ENCODE measurements at places on chromosomes 16 and 17.

GRCh38 chr17:71335212-71335611 is 785.6 kb upstream of the SOX9 start:
- no peak for DNase-seq

- DNase-seq = peak; percentile 25
Observed at GRCh38 chr16:31333686-31334649, 21.0 kb upstream of the ITGAX start.

- no peak for DNase-seq
Observed at GRCh38 chr17:41667280-41668041, 21.2 kb upstream of the EIF1 start.

GRCh38 chr16:64132190-64132589 is 989.7 kb downstream of the CDH11 start:
- DNase-seq = no peak

DNA sequence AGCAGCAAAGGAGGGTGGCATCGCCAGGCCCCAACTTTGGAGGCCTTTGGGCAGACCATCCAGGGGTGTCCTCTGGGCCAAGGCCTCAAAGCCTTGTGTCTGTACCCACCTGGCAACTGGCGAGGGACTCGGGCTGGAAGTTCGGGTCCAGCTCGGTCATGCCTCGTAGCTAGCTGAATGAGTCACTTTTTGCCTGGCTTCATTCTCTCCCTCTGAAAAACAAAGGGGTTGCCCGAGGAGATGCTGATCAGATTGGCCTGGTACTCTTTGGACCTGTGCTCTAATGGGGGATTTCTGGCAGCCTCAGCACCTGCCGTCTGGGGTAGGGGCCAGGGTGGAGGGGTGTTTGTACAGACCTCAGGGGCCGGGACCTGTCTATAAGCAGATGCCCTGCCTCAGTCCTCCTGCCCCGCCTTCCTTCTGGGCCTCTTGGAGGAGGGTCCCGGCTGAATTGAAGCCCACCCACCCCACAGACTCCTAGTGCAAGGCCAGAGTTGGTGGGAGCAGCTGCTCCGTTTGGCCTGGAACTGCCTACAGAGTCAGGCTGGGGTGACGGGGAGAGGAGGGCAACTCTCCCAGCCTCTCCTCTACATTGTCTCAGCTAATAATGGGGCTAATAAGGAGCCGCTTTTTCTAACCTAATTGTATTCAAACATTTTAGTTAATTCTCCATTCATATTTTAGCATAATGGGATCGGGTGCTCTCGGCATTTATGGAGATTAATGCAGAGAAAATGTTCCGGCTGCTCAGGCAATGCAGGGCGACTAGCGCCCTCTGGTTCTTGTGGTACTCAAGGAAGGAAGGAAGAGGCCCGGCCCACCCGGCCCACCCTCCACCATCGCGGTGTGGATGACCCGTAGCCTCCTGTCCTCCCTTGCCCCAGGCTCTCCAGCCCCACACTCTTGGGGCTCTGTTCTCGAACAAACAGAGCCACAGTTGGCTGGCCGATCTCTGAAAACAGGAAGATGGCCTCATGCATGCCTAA is 21.4 kb upstream of the ABCC3 start:
- no peak for DNase-seq

- DNase-seq = peak; percentile 87
Observed at GRCh38 chr17:39209317-39210092, 9.4 kb downstream of the RPL19 start.

DNA sequence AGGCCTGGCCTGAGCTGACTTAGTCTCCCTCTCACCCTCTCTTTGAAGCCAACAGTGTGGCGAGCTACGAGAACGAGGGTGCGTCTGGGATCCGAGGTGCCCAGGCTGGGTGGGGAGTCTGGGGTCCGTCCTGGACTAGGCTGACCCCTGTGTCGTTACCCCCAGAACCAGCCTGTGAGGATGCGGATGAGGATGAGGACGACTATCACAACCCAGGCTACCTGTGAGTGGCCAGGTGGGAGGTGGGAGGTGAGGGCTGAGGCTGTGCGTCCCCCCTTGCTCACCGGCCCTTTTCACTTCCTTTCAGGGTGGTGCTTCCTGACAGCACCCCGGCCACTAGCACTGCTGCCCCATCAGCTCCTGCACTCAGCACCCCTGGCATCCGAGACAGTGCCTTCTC is 1.6 kb downstream of the LAT start:
- DNase-seq = no peak

DNA sequence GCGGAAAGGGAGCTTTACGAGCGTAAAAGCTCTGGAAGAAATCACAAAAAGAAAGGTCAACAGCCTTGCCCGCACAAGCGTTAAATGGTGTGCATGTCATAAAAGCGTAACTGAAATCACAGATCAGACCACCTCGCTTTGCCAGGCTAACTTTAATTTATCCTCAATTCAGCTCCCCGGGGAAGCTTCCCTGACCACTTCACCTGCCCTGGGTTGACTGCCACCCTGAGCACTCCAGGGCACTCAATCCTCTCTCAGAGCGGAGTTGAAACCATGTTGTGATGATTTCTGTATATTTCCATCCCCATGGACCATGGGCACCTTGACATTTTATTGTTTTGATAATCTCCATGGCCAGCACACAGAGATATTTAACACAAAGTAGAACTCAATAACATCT is 16.1 kb upstream of the NAGS start:
- no peak for DNase-seq

DNA sequence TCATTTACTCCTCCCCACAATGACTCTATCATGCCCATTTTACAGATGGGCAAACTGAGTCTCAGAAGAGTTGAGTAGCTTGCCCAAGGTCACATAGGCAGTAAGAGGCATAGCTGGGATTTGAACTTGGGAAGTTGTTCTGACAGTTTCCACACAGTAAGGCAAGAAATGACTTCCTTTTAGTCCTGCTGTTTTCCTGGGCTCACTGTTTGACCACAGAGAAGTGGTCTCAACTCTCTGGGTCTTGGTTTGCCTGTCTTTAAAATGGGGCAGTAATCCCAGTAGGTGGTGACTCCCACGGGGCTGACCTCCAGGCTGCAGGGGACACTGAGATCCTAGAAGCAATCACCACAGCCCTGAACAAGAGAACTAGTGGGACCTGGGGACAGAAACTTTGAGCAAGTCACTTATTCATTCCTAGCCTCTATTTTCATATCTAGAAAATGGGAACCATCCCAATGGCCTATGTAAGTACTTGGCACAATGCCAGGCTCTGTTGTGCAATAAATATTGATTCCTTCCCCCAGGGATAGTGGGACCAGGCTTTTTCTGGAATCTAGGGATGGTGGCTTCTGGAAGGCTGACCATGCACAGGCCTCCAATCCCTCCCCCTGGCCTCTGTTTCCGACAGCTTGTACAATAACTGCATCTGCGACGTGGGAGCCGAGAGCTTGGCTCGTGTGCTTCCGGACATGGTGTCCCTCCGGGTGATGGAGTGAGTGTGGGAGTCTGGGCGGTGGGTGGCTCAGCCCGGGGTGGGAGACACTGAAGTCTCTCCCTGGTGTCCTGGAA is 20.5 kb downstream of the DEXI start:
- DNase-seq = no peak

DNA sequence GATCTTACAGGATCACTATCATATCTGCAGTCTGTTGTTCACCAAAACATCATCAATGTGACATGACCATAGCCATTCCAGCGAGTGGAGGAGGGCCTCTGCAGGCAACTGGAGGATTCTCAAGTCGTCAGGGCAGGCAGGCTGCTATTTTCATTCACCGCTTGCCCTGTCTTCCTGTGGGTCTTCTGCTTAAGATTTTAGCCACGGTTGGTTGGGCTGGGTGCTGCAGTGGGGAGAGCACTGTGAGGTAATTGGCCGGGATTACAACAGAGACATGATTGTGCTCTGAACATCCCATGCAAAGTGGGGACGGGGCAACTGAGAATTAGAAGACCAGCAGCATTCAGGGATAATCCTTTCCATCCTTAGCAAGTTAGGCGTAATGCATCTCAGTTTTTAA is 245.9 kb downstream of the CPPED1 start:
- no peak for DNase-seq

DNA sequence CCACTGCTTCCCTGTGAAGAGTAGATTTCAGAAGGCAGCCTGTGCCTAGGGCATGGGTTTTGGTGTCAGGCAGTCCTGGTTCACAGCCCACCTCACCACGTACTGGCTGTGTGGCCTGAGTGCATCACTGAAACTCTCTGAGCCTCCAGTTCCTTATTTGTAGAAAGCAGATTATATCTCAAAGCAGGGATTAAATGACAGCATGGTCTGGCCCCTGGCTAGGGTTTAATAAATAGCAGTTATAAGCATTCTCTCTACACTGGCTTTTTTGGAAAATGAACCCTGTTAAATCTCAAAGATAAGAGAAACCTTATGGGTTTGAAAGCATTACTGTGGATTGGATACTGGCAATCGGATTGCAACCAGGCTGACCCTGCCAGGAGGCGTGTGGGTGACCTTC is 2.9 kb upstream of the MT1M start:
- no peak for DNase-seq

- no peak for DNase-seq
Observed at GRCh38 chr16:4778050-4778392, 10.1 kb downstream of the SEPTIN12 start.

GRCh38 chr16:49914657-49915056 is 58.7 kb upstream of the ZNF423 start:
- DNase-seq = no peak

DNA sequence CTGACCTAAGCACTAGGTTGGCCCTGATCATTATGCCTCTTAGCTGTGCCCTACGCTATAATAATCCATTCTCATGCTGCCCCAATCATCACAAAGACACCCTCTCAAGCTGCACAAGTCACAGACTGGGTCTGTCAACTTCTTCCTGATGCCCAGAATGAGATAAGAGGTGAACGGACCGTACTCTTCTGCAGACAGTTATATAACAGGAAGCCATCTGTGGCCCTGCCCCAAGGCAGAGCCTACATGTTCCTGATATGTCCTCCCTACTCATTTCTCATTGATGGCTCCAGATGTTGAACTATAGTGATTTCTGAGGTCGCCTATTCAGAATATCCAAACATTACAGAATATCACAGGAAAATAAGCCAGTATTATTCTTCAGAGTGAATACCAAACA is 471.6 kb upstream of the ERCC4 start:
- no peak for DNase-seq

- DNase-seq = no peak
Observed at GRCh38 chr17:50837980-50838954, 2.9 kb downstream of the WFIKKN2 start.

GRCh38 chr16:30358990-30359870 is 4.1 kb upstream of the CD2BP2 start:
- DNase-seq = no peak

- DNase-seq = no peak
Observed at GRCh38 chr16:64304951-64305350, 816.9 kb downstream of the CDH11 start.

DNA sequence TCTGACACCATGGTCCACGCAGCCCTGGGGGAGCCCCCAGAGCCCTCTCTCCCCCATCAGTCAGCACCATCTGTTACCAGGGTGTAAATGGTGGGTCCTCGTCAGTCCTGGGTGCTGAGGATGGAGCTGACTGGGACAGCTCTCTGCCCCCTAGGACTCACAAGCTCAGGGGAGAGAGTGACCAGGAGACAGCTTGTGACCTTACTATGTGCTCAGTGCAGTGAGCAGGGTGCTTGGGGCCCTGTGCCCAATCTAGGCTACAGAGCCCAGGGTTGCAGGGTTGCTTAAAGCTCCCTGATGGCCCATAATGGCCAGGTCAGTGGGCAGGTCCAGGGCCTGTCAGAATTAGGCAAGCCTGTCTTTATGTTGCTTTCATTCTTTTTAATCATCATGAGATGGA is 11.3 kb downstream of the MMP2 start:
- no peak for DNase-seq

DNA sequence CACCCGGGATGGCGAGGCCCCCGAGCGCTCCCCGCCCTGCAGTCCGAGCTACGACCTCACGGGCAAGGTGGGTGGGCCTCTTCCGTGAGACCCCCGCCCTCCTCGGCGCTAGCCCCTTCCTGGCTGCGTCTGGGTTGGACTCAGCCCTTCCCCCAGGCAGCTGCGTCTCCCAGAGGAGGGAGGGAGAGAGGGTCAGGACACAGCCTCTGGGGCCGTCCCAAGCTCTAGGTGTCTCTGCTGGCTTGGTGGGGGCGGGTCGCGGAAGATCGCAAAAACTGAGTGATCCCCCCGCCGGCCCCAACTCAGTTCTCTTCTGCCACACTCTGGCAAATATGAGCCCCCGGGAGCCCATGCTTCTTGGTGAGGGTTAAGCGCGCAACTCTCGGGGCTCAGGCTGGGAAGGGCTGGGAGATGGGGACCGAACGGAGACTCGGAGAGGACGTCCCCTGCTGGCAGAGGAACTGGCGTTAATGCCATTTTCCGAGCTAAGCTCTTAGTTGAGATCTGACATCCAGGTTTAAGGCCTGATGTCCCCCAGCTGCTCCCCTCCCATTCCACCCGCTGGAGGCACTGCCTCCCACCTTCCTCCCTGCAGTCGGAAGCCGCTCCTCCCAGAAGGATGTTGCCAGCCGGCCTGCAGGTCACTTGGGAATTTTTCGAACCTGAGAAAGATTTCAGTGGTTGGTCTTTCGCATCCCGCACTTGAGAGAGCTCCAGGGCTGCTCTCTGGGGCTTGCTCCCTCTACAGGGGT is 419 bp downstream of the RAB37 start:
- DNase-seq = peak; percentile 58

DNA sequence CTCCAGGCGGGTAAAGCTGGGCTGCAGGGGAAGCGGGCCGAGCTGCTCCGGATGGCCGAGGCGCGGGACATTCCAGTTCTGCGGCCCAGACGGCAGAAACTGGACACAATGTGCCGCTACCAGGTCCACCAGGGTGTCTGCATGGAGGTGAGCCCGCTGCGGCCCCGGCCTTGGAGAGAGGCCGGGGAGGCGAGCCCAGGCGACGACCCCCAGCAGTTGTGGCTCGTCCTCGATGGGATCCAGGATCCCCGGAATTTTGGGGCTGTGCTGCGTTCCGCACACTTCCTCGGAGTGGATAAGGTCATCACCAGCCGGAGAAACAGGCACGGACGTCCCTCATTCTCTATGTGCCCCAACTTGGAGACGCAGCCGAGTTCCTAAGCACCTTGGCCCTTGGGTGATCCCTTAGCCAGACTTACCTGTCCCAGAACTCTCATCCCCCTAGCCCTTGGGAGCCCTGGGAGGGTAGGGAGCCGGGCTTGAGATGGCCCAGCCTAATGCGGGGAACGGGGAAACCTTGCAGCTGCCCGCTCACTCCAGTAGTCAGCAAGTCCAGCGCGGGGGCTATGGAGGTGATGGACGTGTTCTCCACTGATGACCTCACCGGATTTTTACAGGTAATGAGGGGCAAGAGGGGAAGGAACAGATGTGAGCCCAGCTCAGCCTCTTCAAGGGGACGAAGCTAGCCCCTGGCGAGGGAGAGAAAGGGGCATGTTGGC is 806 bp downstream of the MRM1 start:
- peak; percentile 27 for DNase-seq

DNA sequence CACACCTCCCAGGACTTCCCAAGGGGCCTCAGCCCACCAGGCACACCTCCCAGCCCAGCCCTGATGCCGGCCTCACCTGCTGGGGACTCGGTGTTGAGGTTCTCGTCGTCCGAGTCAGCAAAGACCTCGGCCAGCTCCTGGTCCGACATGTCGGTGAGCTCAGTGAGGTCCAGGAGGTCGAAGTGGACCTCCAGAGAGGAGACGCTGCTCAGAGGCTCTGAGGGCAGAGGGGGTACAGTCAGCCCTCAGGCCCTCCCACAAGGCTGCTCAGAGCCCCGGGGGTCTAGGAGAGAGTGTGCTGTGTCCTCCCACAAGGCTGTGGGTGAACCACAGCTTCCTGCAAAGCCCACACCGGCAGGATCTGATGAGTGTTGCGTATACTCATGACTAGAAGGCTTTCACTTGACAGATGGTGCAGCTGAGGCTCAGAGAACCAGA is 10.5 kb downstream of the DBNDD1 start:
- peak; percentile 72 for DNase-seq

- no peak for DNase-seq
Observed at GRCh38 chr17:83013779-83014117, 65.7 kb upstream of the METRNL start.

Measured in stimulated activated naive CD8-positive, alpha-beta T cell treated with anti-CD3 and anti-CD28 coated beads, Interleukin-15, Interleukin-2, amounts not matched to agents 100 U/mL and 50 U/mL, for 24 hours (primary cell).